Upper lobe of left lung (tissue), 6 donors: ENCODE measurements at places on chromosomes 6 and 20.

GRCh38 chr6:35386989-35387388, 44.6 kb downstream of the PPARD start:
- no peak for DNase-seq

GRCh38 chr20:46945465-46945864, 50.8 kb downstream of the EYA2 start:
- no peak for DNase-seq

- DNase-seq, result no peak
These were observed 24.0 kb downstream of the HLA-DPA1 start for GRCh38 chr6:33049323-33050013.

DNA sequence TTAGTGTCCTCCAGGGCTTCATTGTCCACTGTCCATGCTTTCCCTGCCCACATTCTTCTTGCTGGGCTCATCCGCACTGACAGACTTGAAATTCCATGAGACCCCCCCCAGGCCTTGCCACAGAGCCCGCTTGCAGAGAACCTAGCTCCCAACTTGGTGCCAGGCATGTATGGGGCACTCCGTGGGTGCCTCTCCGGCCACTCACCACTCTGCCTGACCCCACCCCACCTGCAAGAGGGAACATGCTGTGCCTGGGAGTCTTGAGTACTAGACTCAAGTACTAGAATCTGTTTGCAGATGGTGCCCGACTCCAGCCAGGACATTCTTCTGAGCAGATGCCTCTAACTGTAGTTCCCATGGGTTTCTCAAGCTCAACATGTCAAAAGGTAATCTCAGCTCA, 47.9 kb downstream of the TRERF1 start:
- DNase-seq, result peak; percentile 55

- DNase-seq, result no peak
These were observed 22.8 kb downstream of the RBM38 start for GRCh38 chr20:57413986-57414385.
